ENCODE measurements at places on chromosomes 16 and 17.
A peak's percentile ranks its signal among the peaks of the same experiment; 100 is the strongest.

GRCh38 chr16:1491327-1491726 lies 1.8 kb upstream of the TELO2 start:
- no peak for DNase-seq

GRCh38 chr17:41680426-41681040 lies 8.2 kb upstream of the EIF1 start:
- DNase-seq: no peak

GRCh38 chr17:49508061-49508865 lies 13.2 kb downstream of the NGFR start:
- DNase-seq: peak; percentile 48

DNA sequence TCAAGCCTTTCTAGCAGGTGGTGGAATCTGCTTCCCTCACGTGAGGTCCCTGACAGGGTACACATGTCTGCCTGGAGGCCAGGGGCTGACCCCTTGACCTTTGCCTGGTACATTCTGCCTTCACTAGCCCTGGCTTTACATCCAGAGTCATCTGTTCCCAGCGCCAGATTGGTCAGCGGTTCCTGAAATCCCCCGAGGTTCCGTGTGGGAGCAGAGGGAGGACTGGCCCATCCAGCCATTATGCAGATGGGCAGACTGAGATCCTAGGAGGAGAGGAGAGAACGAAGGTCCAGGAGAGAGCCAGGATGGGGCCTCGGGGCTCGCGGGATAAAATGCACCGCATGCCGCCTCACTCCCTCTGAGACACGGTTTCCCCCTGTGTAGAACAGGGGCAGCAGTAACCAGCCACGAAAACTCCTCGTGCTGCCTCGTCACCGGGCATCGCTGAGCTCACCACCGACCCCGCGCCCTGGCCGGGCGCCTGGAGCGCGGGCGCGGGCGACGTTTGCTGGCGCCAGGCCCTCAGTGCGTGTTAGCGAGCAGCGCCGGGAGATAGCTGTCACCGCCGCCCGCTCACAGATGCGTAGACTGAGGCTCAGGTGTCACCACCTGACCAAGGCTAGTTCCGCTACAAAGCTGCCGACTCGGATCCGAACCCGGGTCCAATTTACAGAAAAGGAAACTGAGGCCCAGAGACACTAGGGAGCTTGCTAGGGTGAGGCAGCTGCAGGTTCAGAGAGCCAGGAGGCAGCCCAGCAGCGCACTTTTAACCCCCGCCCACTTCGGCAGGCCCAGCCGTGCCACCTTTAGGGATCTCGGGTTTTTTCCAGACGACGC lies 811 bp upstream of the MAP2K3 start:
- DNase-seq: peak; percentile 55

DNA sequence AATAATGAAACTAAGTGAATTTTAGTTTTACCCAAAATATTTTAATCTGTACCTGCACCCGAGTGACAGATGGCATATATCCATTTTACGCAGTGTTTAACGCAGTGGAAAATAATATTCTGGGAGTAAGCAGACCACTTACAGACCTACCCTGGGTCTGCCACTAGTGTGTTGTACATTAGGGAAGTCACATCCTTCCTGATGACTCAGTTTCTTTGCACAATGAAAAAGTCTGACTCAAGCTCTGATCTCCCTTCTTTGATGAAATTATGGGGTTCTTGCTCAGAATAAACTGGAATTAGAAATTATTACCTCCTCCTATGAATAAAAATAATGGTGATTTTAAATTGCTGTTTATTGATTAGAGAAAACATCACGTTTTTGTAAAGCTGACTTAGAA lies 123.2 kb upstream of the AXIN2 start:
- peak; percentile 29 for DNase-seq

GRCh38 chr16:85354686-85355514 lies 242.6 kb upstream of the CIBAR2 start:
- DNase-seq: peak; percentile 75

DNA sequence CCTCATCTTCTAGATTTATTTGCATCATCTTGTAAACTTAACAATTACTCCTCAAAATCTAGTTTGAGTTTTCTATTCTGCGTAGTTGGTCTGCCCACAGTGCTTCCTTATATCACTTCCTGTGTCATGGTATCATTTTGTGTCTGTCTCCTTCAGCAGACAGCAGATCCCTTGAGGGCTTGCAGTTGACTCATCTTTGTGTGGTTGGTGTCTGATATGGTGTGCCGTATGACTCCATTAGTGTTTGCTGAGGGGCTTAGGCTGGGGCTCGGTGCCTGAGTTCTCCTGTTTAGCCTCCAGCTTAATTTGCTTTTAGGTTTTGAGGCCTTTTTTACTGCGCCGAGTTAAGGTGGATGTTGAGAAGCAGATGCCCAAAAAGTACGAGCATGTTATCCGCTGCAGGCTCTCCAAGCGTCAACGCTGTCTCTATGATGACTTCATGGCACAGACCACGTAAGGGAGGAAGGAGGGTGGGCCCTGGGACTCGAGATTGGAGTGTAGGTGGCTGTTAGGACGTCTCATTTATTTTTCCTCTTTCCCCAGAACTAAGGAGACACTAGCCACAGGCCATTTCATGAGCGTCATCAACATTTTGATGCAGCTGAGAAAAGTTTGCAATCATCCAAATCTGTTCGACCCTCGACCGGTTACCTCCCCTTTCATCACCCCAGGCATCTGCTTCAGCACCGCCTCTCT lies 16.9 kb downstream of the SRCAP start:
- peak; percentile 72 for DNase-seq

Measured in EH (cell line).